A549 (cell line): ENCODE measurements at places on chromosomes 1 and 21.

DNA sequence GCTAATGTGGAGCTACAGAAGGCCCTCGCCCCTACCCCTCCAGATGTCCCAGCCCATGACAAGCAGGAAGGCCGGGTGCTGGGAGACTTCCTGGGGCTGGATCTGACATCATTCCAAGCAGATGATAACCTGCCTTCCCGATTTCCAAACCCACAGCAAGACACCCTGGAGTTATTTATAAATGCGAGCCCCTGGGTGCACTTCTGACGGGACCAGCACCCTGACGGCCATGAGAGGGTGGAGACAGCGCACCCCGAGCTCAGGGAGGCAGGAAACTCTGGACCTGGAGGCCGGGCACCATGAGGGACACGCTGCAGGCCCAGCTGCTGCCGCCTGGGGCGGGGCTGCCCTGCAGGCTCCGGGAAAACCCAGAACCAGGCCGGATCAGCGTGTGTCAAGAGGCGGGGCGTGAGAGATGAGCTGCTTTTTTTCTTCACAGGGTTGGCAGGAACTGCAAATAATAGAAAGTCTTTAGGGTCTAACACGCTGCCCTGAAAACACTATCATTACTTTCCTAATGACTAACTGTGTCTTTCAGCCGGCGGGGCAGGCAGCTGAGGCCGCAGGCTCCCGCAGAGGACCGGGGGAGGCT is 2.5 kb upstream of the PCBP3 start:
- no peak for DNase-seq

- no peak for DNase-seq
Measured at GRCh38 chr1:26829184-26829911, 2.9 kb downstream of the ZDHHC18 start.

DNA sequence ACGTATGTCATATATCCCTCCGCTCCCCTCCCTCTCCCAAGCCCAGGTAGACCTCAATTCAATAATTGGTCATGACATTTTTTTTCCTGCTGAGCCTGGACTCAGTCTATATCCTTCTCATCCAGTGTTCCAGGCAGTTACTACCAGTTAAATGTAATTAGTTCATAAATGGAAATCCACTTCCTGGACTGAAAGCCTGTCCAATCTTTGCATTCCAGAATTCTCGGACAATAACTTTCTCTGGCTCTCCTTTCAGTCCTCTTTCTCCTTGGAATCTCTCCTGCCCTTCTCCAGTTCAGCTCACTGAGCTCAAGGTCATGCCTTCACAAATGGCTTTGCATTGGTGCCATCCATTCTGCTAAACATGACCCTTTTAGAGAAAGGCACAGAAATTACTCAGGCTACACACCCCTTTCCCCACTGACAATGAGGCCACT is 34.8 kb downstream of the VWA5B1 start:
- no peak for DNase-seq

GRCh38 chr1:15095496-15095875 is 58.1 kb upstream of the TMEM51 start:
- no peak for DNase-seq

GRCh38 chr1:232127190-232127589 is 500.6 kb downstream of the DISC1 start:
- DNase-seq = peak; percentile 36

DNA sequence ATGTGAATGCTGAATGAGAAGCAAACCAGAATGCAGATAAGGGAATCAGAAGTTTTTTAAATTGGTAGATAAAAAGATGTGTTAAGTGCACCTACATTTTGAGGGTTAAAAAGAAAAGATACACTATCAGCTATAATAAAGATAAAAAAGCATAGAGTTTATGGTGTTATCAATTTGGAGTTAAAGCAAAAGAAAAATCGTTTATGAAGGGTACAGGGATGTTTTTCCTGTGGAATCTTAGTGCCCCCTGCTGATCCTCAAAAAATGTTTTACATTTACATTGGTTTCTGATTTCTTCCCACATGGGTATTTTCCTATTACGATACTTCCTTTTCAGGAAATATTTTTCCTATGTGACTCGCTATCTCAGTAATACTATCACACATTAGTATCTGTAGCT is 293.5 kb downstream of the MRPL39 start:
- DNase-seq = no peak

GRCh38 chr1:72915581-72915980 is 633.2 kb upstream of the NEGR1 start:
- no peak for DNase-seq

DNA sequence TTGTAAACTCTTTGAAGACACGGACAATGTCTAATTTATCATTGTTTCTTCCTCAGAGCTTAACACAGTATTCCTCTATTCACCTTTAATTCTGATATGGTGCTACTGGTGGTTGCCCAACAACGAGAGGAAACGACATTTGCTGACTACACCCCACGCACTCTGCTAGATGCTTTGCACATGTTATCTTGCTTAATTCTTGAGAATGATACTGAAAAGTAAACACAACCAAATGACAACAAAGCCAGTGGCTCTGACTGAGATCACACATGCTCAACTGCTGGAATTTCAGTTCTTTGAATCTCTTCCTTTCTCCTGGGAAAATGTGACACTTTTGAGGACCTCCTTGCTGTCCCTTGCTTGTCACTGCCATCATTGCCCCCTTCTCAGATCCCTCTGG is 37.2 kb upstream of the DDAH1 start:
- no peak for DNase-seq

DNA sequence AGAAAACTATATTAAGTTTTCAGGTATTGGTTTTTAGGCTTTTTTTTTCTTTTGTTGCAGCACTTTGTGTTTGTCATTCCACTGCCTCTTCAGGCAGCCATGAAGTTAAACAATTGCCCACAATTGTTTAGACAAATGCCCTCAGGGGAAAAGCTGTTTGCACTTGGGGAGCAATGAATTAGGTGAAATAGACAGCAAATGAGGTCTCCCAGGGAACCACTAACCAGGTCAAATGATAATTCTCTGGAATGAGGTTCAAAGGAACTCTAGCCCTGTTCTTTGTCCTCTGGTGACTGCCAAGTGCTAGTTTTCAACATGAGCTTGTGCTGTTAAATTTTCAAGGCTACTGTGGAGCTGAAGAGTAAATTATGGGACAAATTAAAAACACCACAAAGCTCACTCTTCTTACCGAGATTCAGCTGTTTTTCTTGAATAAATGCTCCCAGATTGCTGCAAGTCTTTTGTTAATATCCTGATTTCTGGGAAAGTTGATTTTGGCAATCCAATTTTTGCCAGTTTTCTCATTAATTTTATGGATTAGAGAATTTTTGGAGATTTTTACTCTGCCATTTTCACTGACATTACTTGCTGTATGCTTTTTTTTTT is 15.1 kb upstream of the MAB21L3 start:
- no peak for DNase-seq

- peak; percentile 69 for DNase-seq
Measured at GRCh38 chr1:42334240-42335049, 590 bp downstream of the FOXJ3 start.

- no peak for DNase-seq
Measured at GRCh38 chr1:153202006-153202405, 1.2 kb upstream of the LELP1 start.

GRCh38 chr21:45401054-45401518 is 3.9 kb upstream of the COL18A1 start:
- peak; percentile 54 for DNase-seq

DNA sequence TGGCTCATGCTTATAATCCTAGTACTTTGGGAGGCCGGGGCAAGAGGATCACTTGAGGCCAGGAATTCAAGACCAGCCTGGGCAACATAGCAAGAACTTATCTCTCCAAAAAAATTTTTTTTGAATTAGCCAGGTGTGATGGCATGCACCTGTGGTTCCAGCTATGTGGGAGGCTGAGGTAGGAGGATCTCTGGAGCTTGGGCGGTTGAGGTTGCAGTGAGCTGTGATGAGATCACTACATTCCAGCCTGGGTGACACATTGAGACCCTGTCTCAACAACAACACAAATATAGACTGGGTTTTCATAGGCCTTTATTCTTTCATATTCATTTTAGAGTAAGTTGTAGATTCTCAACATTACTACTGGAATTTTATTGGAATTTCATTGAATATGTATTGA is 12.8 kb downstream of the MED18 start:
- no peak for DNase-seq

- no peak for DNase-seq
Measured at GRCh38 chr1:112325504-112325903, 70.5 kb upstream of the CTTNBP2NL start.

- no peak for DNase-seq
Measured at GRCh38 chr21:25054689-25055088, 552.6 kb downstream of the MRPL39 start.

DNA sequence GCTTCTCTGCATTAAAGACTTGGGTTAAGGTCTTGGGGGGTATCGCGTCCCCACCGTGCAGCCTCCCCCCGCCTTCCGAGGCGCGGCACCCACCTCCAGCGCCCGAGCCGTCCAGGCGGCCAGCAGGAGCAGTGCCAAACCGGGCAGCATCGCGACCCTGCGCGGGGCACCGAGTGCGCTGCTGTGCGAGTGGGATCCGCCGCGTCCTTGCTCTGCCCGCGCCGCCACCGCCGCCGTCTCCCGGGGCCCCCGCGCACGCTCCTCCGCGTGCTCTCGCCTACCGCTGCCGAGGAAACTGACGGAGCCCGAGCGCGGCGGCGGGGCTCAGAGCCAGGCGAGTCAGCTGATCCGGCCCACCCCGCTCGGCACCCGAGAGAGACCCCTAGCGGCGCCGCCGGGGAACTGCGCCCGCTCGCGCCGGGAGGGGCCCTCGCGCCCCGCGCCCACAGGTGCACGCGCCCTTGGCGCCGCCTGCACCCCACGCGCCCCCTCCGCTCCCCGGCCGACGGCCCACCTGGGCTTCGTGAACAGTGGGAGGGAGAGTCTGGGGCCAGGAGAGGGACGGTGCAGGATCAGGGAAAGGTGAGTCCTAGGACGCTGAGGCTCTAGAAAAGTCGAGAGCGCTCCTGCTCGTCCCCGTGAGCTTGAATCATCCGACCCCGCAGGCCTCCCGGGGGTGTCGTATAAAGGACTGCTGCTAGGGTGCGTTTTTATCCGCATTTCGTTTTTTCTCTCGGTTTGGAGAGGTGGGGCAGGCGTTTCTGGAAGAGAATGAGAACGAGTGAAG is at the start of gene APP:
TSS of gene APP (minus strand) at position 300 of the 787 bp plus-strand sequence. CDS start at position 150, 150 bp downstream.
- DNase-seq = peak; percentile 61

GRCh38 chr1:1085171-1085841 is 11.2 kb upstream of the RNF223 start:
- DNase-seq = no peak

GRCh38 chr1:244085891-244086290 is 34.8 kb downstream of the ZBTB18 start:
- no peak for DNase-seq
